Kidney epithelial cell (primary cell): ENCODE measurements at places on chromosomes 12 and 14. TPM values are rescaled to one million over a fixed set of nuclear protein-coding genes. Genes with fewer than 3 reads are reported as not detected.

The ZNF605 gene
- 6.6 and 14.4 TPM in 2 replicates for total RNA-seq

The SERPINA6 gene
- 0.07 TPM in 1 of 2 replicates, not detected in the other for total RNA-seq

GRCh38 chr14:79525416-79525815 lies 685.9 kb downstream of the DIO2 start:
- no peak for DNase-seq

The SOAT2 gene
- total RNA-seq, result 0.07 TPM in 1 of 2 replicates, not detected in the other

DNA sequence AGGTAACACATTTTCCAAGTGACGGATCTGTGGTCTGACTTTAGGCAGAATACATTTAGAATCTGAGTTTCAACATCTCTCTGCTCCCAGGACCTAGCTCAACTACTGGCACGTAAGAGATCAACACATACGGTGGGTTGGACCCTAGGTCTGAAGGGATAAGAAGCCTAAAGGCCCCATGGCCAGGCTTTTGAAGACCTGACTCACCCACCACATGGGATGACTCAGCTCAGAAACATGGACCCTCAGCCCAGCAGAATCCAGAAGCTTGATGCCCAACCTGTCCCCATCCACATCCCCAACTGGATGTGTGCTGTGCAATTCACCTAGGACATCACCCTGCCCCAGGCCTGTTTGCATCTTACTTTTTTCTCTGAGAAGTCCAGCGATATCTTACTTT lies 770.2 kb downstream of the BCL11B start:
- no peak for DNase-seq

The SPPL3 gene
- 22.3 and 24.3 TPM in 2 replicates for total RNA-seq

The SLC35F4 gene
- not detected in 2 replicates for total RNA-seq

The SLC8A3 gene
- 0.08 TPM in 1 of 2 replicates, not detected in the other for total RNA-seq
